ENCODE measurements at places on chromosomes 2 and 18.
A peak's percentile ranks its signal among the peaks of the same experiment; 100 is the strongest.

- peak overlapping the region; percentile 86 for H3K4me3 ChIP-seq
- peaks cover 1% of the 10 kb centered on the region for H3K36me3 ChIP-seq
- peak overlapping the region; percentile 98 for H3K27ac ChIP-seq
- DNase-seq, result peak; percentile 37
- peaks cover 77% of the 10 kb centered on the region for H3K4me1 ChIP-seq
Observed at GRCh38 chr18:63157293-63158011, 162.1 kb downstream of the BCL2 start.

GRCh38 chr2:40283111-40283909 is 168.6 kb downstream of the SLC8A1 start:
- H3K36me3 ChIP-seq, result no peaks in the 10 kb centered on the region
- H3K4me1 ChIP-seq, result peaks cover 14% of the 10 kb centered on the region
- H3K27me3 ChIP-seq, result peaks cover under 1% of the 10 kb centered on the region
- H3K27ac ChIP-seq, result peak overlapping the region; percentile 65
- H3K4me3 ChIP-seq, result no peak overlapping the region

DNA sequence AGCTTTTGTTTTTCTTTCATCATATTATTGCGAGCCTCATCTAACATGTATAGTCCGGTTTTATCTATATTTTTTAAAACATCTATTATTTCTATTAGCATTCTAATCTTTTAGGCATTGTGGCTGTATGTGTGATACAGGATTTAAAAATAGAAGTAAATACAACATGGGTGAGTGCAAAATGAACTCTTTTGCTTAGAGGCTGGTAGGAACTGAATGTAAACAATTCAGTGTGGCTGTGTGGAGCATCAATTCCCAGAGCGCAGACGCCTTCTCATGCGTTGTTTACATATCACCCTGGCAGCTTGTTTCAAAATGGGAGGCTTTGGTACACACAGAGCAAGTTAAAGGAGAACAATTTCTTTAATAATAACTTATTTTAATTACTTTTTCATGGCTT is 836 bp downstream of the DTNA start:
- H3K4me1 ChIP-seq, result no peaks in the 10 kb centered on the region
- H3K27ac ChIP-seq, result no peak overlapping the region
- H3K36me3 ChIP-seq, result no peaks in the 10 kb centered on the region
- H3K4me3 ChIP-seq, result no peak overlapping the region

DNA sequence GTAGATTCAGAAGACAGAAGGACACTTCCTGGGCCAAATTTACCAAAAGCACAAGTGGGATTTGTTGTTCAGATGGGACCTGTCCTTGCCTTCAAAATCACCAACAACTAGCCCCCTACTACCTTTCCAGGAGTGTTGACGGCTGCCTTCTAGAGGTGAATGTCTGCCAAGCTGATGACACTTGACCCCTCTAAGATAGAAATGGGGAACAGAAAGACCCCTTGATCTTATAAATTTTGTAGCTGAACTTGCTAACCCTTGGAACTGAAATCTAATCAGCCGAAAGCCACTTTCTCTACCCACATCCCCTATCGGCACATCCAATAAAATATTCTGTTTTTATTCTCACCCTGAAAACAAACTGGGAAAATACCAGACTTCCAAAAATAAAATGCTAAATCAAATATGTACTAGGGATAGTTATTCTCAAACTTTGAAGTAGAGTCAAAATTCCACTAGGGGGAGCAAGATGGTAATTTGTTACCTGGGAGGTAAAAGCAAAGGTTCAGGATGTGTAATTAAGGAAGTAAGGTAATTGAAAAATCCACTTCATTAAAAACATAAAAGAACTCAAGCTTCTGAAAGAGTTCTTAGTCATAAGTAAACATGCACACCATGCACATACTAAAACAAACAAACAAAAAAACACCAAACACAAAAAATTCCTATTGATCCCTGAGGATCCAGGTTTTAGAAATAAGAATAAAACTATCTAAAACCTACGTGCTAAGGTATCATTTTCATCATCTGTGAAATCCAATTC is 119.2 kb downstream of the ANKRD44 start:
- no peaks in the 10 kb centered on the region for H3K27me3 ChIP-seq
- peaks cover 48% of the 10 kb centered on the region for H3K4me1 ChIP-seq
- peak overlapping the region; percentile 32 for H3K4me3 ChIP-seq
- H3K36me3 ChIP-seq, result peaks cover 5% of the 10 kb centered on the region
- H3K27ac ChIP-seq, result peak overlapping the region; percentile 90

- H3K4me3 ChIP-seq, result no peak overlapping the region
- no peaks in the 10 kb centered on the region for H3K36me3 ChIP-seq
- H3K27ac ChIP-seq, result no peak overlapping the region
- H3K4me1 ChIP-seq, result no peaks in the 10 kb centered on the region
Observed at GRCh38 chr2:204274991-204275390, 270.3 kb upstream of the PARD3B start.

DNA sequence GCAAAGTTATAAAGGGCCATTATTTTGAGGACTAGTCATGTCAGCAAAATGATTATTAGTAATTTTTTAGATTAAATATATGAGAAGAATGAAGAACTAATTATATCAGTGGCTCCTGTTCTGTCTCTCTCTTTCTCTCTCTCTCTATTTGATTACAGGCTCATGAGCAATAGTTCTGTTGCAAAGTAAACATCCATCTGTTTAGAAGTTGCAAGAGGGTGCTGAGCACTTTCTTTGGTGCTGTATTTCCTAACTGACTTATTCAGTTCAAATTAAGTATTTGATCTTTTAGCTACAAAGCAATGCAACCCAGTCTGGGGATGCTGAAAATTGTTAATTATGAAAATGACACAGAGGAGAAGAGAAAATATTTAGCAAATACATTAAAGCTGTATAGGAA is 408.1 kb upstream of the UBE2E3 start:
- no peaks in the 10 kb centered on the region for H3K36me3 ChIP-seq
- no peak overlapping the region for H3K4me3 ChIP-seq
- no peak overlapping the region for H3K27ac ChIP-seq
- no peaks in the 10 kb centered on the region for H3K4me1 ChIP-seq
- peaks cover 3% of the 10 kb centered on the region for H3K27me3 ChIP-seq
- no peak for DNase-seq

DNA sequence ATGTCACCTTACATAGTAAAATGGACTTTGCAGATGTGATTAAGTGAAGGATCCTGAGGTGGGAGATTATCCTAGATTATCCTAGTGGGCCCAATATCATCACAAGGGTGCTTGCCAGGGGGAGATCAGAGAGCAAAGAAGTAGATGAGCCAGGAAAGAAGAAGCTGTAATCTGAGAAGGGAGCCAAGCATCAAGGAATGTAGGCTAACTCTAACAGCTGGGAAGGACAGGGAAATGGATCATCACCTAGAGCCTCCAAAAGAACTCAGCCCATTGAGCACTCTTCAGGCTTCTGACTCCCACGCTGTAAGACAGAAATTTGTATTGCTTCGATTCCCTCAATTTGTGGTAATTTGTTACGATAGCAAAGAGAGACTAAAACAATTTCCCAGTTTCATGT is 309.9 kb downstream of the LRP1B start:
- no peak overlapping the region for H3K4me3 ChIP-seq
- no peaks in the 10 kb centered on the region for H3K27me3 ChIP-seq
- H3K4me1 ChIP-seq, result no peaks in the 10 kb centered on the region
- DNase-seq, result no peak
- H3K27ac ChIP-seq, result no peak overlapping the region
- H3K36me3 ChIP-seq, result no peaks in the 10 kb centered on the region

GRCh38 chr2:169734169-169734847 is 676 bp downstream of the KLHL23 start:
- peaks cover 14% of the 10 kb centered on the region for H3K4me1 ChIP-seq
- peaks cover 16% of the 10 kb centered on the region for H3K27me3 ChIP-seq
- no peaks in the 10 kb centered on the region for H3K36me3 ChIP-seq
- H3K4me3 ChIP-seq, result peak overlapping the region; percentile 68
- peak overlapping the region; percentile 81 for H3K27ac ChIP-seq

DNA sequence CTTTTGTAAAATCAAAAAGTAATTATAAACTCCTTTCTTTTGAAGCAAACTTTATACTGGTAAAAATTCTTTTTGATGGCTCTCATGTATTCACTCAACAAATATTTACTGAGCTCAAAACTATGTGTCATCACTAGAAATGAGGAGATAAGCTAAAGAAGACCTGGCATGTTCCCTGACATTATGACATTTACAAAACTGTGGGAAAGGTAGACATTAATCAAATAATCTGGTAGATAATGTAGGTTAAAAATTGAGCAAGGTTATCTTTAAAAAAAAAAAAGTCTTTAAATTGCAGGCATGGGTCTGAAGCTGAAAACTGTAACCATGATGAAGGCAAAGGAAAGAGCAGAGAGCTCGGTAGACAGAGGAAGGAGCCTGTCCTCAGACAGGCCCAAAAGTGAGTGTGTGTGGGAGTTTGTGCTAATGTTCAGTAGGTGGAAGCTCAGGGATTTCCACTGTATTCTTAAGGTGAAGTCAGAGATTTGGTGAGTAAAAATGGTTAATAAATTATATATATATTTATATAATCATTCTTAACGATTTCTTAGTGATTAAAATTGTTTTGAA is 612.9 kb downstream of the LRP1B start:
- no peaks in the 10 kb centered on the region for H3K27me3 ChIP-seq
- H3K4me3 ChIP-seq, result no peak overlapping the region
- no peaks in the 10 kb centered on the region for H3K36me3 ChIP-seq

- H3K36me3 ChIP-seq, result no peaks in the 10 kb centered on the region
- H3K27me3 ChIP-seq, result peaks cover 4% of the 10 kb centered on the region
- no peak overlapping the region for H3K27ac ChIP-seq
Observed at GRCh38 chr2:127174136-127174535, 46.0 kb downstream of the CYP27C1 start.

- H3K4me1 ChIP-seq, result peaks cover 19% of the 10 kb centered on the region
- no peak for DNase-seq
- peak overlapping the region; percentile 60 for H3K27ac ChIP-seq
- H3K36me3 ChIP-seq, result no peaks in the 10 kb centered on the region
- peaks cover 32% of the 10 kb centered on the region for H3K27me3 ChIP-seq
- peak overlapping the region; percentile 85 for H3K4me3 ChIP-seq
Observed at GRCh38 chr2:36357847-36358659, 2.5 kb downstream of the CRIM1 start.

DNA sequence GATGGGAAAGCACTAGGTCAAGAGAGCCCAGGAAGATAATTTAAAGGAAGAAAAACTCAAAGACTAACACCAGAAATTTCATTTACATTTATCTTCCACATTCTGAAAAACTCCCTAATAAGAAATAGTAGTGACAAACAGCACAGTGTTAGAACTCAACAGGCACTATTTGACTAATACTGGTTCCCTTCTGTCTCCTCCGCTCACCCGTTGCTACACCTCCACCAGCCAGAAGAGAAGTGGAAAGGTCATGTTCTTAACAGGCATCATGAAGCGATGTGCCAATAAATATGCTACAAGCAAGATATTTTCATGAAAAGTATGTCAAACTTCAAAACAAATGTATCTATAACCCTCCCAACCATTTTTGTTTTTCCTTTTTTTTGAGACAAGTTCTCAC is 5.7 kb downstream of the ROCK1 start:
- peak overlapping the region; percentile 58 for H3K27ac ChIP-seq
- peak overlapping the region; percentile 46 for H3K4me3 ChIP-seq
- no peak for DNase-seq
- no peaks in the 10 kb centered on the region for H3K27me3 ChIP-seq

DNA sequence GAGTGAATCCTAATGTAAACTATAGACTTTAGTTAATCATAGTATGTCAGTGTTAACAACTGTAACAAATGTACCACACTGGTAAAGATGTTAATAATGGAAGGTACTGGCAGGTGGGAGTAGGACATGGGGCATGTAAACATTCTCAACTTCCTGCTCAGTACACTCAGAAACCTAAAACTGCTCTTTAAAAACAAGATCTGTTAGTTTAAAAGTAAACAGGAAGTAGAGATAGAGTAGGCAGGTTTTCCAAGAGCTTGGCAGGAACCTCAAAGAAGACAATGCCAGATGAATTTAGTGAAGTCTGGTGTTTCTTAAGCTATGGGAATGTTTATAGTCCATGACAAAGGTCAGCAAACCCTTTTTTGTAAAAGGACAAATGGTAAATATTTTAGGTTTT is 46.6 kb downstream of the CCDC138 start:
- H3K36me3 ChIP-seq, result peaks cover 16% of the 10 kb centered on the region
- H3K27ac ChIP-seq, result peak overlapping the region; percentile 78

- DNase-seq, result peak; percentile 14
- no peak overlapping the region for H3K4me3 ChIP-seq
- H3K27ac ChIP-seq, result no peak overlapping the region
- H3K4me1 ChIP-seq, result no peaks in the 10 kb centered on the region
Observed at GRCh38 chr2:44016282-44016681, 20.5 kb upstream of the LRPPRC start.

- peaks cover 6% of the 10 kb centered on the region for H3K27me3 ChIP-seq
- H3K27ac ChIP-seq, result no peak overlapping the region
- no peaks in the 10 kb centered on the region for H3K4me1 ChIP-seq
- no peak for DNase-seq
Observed at GRCh38 chr2:238657132-238658053, 190.5 kb upstream of the TWIST2 start.

DNA sequence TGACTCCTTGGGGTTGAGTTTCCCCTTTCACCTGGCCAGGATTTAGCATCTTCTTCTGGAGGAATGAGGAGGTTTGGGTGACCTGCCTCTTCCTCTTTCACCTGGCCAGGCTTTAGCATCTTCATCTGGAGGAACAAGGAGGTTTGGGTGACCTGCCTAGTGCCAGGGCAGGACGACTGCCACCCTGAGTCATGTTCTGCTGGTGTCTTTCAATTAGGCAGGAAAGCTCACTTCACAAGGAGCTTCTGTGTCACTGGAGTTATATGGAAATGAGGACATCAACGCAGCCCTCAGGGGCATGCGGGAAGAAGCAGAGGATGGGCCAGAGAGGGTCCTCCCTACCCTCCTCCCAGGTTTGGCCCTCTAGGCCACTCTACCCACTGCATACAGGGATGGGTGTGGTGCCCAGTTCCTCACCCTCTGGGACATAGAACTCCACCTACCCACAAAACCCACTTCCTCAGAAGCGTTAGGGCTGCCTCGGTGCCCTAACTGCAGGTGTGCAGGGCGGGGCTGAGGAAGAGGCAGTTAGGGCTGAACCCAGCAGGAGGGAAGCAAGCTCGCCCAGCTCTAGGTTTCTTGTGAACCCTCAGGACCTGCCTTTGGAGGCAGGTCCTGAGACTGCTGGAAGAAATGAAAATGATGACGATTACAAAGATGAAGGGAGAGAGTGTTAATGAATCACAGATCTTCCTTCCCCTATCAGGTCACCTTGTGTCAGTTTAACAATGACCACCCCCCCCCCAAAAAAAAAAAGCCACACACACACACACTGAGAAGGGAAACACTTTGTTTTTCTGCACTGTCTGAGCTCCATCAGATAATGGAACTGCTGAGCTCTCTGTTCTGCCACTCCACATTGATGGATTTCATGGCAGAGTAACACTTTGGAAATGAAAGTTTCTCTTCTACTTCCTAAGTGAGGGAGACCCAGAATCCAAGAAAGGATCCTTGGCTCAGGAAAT is 71.0 kb downstream of the ARL4C start:
- peak overlapping the region; percentile 64 for H3K4me3 ChIP-seq
- H3K36me3 ChIP-seq, result no peaks in the 10 kb centered on the region

Data from memory B cell (primary cell).